ENCODE measurements at places on chromosomes 12 and 14.

DNA sequence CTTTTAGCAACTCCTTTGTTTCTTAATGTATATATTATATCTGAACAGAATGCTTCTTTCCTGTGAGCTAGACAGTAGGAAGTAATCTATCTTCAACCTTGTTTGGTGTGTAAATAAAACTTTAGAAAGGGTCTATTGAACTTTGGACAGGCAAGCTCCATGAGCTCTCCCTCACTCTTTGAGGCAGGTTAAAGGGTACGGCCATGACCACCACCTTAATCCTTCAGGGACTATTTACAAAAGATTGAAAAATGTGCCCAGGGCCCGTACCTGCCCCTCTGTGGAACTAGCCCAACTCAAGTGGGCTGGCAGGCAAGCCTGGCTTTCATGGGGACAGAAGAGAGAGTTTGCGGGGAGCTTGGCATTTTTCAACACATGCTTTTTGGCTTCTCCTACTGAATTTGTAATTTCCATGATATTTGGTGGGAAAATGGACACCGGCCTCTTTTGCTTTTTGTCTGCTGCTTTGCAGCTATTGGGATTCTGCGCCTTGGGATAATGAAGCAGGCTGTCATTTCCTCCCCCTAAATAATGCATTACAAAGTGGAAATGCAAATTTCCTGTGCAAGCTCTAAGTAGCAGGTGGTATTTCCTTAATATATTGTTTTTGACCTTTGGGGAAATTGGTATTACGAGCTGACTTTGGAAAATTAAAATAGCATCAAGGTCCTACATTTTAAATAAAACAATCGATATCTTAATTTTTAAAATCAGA lies 106.0 kb downstream of the HMGA2 start:
- DNase-seq: no peak

- DNase-seq: no peak
These were observed 19.1 kb downstream of the PSMC1 start for GRCh38 chr14:90275458-90275814.

- no peak for DNase-seq
These were observed 164.9 kb downstream of the ANO4 start for GRCh38 chr12:100959481-100959880.

DNA sequence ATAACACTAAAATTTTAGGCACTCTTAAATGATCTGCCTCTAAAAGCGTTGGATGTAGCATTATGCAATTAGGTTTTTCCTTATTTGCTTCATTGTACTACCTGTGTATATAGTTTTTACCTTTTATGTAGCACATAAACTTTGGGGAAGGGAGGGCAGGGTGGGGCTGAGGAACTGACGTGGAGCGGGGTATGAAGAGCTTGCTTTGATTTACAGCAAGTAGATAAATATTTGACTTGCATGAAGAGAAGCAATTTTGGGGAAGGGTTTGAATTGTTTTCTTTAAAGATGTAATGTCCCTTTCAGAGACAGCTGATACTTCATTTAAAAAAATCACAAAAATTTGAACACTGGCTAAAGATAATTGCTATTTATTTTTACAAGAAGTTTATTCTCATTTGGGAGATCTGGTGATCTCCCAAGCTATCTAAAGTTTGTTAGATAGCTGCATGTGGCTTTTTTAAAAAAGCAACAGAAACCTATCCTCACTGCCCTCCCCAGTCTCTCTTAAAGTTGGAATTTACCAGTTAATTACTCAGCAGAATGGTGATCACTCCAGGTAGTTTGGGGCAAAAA lies 4.1 kb downstream of the CDKN1B start:
- DNase-seq: no peak

GRCh38 chr12:45622210-45622937 lies 107.1 kb upstream of the ARID2 start:
- no peak for DNase-seq

DNA sequence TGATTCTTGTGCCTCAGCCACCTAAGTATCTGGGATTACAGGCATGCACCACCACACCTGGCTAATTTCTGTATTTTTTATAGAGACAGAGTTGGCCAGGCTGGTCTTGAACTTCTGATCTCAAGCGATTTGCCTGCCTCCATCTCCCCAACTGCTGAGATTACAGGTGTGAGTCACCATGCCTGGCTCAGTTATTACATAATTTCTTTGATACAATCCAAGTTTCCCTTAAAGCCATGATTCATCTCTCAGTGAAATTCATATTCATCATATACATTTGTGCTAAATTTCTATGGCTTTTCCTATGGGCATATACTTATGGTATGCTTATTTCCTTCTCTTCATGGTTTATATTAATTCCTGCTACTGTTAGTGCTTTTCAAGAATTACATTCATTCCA lies 29.1 kb upstream of the PZP start:
- no peak for DNase-seq

DNA sequence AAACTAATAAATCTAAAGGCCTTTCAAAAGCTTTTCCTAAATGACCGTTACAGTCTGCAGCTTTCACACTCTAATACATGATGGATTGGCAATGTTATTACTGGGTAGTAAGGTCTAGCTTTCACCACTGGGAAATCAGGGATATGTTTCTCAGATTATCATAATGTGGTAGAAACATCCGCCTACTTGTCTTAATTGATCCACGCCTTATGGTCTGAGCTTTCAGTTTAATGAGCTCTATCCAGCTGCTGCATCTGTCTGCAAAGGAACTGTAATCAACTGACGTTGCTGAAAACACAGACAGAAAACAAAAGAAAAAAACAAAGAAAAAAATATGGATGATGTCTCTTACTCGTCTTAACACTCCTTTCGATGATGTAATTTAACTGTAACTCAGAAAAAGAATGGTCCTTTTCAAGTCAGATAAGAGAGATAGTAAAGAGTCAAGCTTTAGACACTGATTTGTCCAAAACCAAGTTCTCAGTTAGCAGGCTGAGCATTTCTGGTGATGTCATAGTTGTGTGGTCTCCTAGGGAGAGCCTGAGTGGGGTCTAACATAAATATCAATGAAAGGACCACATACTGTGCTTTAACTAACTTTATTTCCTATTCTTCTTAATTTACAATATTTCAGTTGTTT lies 85.9 kb downstream of the C2CD5 start:
- no peak for DNase-seq

- DNase-seq: no peak
These were observed 274.7 kb downstream of the EGLN3 start for GRCh38 chr14:33676135-33676566.

- no peak for DNase-seq
These were observed 22.3 kb downstream of the ZNF268 start for GRCh38 chr12:133203344-133204263.

GRCh38 chr12:11885261-11886038 lies 185.3 kb upstream of the BCL2L14 start:
- no peak for DNase-seq

GRCh38 chr14:52313462-52313861 lies 650 bp upstream of the PTGER2 start:
- DNase-seq: no peak

DNA sequence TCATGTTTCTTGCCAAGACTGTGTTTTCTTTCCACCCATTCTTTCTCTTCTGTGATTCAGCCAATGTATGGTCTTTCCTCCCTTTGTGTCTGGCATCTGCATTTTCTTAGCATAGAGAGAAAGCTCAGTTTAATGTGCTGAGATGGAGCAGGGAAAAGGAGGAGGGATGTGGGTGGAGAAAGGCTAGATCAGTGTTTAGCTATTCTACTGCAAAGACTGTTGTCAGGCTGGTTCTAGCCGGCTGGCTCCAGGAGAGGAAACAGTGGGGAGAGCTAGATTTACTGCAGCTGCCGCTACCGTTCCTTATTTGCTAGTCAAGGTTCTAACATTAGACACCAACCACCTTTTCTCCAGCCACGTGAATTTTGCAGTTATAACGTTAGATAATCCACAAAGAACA lies 5.2 kb upstream of the RIMKLB start:
- peak; percentile 60 for DNase-seq

DNA sequence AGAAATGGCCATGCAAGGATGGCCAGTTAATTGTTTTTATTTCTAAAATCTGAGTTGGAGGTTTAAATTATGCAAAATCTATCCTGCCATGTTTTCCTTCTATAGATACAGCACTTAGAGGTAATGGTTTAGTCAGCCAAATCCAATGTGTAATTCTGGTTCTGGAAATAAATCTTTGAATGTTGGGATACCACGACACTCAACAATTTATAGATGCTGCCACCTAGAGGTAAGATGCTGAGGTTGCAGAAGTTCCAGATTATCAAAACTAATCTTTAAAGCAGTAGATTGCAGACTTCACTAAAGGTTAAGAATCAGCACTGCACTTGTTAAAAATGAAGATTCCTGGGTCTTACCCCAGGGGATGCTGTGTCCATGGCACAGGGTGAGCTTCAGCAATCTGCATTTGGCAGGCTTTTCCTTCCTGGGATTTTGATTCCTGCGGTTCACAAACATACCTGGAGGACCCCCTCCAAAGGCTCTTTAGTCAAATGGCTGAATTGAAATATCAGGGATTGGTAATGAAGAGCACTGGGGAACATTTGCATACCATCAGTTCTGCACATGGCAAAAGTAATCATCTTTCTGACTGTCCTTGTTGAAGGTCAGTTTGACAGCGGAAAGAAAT lies 53.4 kb upstream of the ANO4 start:
- peak; percentile 20 for DNase-seq

DNA sequence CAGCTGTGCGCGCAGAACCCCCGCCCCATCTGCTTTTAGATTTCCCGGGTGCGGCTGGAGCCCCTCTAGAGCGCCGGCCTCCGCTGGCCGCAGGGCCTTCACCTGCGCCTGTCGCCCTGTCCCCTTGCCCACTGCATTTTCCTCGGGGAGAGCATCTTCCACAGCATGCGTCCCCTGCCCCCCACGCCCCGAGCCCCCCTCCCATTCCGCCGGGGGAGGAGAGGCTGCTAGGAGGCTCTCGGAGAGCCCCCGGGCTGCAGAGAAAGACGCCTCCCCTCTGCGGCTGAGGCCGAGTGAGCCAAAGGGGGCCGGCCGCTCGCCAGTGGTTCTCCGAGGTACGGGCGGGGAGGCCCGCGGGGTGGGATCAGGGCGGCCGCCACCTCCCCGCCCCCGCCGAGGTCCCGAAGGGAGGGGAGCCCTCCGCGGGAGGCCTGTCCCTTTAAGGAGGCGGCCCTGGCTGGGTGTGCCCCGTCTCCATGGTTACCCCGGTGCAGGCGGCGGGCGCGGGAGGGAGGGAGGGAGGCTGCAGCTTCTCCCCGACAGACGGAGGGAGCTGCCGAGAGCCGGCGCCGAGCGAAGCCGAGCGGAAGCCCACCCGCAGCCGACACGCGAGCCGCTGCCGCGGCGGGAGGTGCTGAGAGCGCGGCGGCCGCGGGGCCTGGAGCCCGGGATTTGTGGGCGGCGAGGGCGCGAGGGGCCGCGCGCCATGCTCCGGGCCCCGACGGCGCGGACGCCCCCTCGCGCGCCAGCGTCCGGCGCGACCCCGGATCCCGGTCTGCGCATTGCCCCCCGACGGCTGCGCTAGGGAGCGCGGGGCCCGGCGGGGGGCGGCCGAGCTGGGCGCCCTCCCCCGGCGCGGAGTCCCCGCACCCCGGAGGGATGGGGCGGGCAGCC lies at the start of gene KCNH3:
KCNH3 (plus strand) TSS at position 521 of the 894 bp plus-strand sequence. CDS start 387 bp downstream, outside the sequence.
- no peak for DNase-seq

DNA sequence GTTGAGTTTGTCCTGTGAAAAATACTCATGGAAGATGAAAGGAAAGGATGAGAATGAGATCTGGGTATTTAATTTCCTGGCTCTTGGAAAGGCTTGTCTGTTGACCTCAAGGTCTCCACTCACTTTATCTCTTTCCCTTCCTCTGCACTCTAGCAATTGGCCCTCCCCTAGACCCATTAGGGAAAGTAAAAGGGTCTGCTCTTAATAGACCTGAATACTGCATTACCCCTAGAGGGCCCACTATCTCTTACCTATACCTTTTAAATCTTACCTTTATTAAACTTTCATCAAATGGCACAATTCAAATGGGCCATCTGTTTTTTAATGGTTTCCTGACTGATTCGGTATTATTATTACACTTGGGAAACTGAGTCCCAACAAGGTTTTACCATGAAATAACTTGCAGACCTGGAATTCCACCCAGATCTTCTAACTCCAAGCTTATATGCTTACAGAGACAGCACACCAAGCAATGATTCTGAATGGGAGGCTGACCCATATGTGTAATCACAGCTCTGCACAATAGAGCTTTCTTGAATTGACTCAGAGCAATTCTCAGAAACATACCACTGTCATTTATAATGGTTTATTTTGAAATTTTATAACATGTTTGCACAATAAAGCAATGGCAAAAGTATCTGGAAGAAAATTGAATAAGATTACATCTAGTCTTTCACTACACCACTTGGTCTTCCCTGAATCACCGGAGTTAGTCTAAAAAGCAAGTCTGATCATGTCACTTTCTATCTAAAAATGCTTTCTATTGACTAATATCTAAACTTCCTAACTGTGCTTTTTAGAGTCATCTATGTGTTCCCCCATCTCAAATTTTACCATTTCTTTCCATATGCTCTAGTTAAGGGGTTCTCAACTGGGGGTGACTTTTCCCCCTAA lies 618.5 kb downstream of the NRXN3 start:
- DNase-seq: no peak

DNA sequence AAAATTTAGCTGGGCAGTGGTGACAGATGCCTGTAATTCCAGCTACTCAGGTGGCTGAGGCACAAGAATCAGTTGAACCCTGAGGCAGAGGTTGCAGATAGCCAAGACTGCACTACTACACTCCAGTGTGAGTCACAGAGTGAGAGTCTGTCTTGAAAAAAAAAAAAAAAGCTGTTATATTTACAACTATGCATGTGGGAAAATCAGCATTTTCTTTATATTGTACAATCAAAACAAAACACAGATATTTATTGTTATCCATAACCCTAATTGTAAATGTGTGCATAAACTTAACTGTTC lies 12.5 kb downstream of the C1R start:
- DNase-seq: no peak

- DNase-seq: no peak
These were observed 10.7 kb downstream of the ERP29 start for GRCh38 chr12:112023759-112024396.

DNA sequence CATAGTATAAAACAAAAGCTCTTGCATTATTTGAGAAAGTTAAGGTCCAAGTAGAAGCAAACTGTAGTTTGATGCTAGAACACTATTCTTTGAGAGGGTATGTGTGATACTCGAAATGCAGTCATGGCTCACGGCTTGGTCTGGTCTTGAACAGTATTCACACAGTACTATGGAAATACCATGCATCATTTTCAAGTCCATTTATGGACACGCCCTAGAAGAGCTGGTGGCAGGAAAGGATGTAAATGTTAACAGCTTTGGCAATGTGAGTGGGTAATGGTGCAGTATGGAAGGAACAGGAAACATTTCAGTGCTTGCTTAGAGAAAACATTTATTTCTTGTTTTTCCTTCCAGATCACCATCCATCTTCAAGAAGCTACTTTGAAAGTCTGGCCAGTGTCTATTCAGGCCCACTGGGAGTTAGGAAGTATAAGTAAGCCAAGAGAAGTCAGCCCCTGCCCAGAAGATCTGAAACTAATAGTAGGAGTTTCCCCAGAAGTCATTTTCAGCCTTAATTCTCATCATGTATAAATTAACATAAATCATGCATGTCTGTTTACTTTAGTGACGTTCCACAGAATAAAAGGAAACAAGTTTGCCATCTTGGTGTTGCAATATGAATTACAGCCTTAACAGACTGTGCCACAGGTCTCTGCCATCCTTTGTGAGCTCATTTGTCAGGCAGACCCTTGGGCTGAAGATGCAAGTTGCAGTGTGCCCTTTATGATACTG lies 5.7 kb upstream of the AKAP5 start:
- no peak for DNase-seq

GRCh38 chr12:20089077-20089476 lies 279.3 kb upstream of the PDE3A start:
- no peak for DNase-seq

GRCh38 chr12:94566345-94566744 lies 84.0 kb downstream of the TMCC3 start:
- DNase-seq: no peak
